HT-29 (cell line): ENCODE measurements at places on chromosomes 6 and 20.

- DNase-seq, result no peak
Observed at GRCh38 chr20:62754991-62755356, 41.3 kb upstream of the MRGBP start.

DNA sequence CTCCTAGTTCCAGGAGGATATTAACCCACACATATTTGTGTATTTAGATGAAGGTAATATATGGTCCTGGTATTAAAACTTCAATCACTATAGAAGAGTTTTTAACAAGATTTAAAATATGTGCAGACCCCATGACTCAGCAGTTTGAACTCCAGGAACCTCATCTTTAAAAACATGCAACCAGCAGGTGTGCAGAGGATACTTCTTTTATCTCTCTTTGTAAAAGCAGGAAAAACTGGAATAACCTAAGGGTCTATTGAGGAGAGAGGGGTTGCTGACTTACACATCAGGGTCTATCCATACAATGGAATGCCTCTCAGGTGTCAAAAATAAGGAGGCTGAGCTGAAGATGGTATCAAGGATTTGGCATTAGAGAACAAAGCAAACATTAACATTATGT is 36.9 kb upstream of the TFAP2C start:
- DNase-seq, result no peak

DNA sequence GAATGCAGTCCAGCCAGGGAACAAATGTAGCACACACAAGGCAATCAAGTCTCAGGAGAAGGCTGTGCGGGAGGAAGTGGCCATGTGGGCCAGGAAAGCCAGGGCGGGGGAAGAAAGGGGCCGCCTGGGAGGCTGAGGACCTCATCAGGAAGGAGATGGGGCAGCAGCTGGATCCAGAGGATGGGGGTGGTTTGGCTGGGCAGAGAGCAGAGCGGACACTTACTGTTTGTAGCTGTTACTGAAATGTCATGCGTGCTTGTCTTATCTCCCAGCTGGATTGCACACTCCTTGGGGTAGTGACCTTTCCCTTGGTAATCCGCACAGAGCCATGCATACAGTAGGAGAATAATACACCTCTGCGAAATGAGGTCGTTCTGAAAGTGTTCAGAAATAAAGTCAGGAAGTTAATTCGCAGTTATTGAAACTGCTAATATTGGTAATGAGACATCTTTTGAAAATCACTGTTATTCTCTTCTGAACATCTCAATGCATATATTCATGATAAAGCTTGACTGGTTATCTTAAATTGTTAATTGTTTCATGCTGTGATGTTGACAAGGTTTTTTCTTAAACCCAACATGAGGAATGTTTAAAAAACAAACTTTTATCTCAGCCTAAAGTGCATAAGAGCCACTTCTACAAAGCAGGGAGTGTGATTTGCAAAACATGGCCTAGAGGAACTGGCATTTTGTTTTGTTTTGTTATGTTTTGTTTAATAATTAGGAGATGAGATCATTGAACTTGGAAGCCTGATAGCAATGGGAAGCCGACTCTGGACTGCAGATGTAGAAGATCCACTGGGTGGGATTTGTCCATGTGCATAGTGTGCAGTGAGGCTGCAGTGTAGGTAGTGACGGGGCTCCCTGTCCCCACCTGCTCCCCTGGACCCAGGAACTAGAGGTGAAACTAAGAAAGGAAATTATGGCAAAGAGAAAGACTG is 18.0 kb upstream of the MAP3K4 start:
- DNase-seq, result no peak

GRCh38 chr6:98107801-98108200 is 726.6 kb upstream of the POU3F2 start:
- DNase-seq, result no peak

- DNase-seq, result no peak
Observed at GRCh38 chr6:14200047-14200446, 82.5 kb downstream of the CD83 start.

GRCh38 chr20:4779616-4780015 is 57.9 kb downstream of the PRND start:
- DNase-seq, result no peak

DNA sequence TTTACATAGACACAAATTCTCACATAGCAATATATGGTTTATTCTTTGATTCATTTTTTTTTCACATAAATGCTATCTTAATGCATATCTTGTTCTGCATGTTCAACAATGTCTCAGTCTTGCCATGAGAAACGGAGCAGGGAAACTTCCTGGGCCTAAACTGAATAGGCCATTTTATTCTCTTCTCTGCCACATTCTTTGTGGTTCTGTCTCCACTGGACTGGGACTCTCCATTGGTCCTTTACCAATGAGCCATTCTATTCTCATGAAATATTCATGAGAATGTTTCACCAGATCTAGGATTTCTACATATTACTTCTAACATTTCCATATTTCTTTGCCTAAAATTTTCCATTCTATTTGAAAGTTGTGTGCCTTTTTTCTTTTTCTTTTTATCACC is 42.8 kb downstream of the LAMA2 start:
- no peak for DNase-seq

- no peak for DNase-seq
Observed at GRCh38 chr20:47905628-47906347, 120.5 kb upstream of the SULF2 start.

DNA sequence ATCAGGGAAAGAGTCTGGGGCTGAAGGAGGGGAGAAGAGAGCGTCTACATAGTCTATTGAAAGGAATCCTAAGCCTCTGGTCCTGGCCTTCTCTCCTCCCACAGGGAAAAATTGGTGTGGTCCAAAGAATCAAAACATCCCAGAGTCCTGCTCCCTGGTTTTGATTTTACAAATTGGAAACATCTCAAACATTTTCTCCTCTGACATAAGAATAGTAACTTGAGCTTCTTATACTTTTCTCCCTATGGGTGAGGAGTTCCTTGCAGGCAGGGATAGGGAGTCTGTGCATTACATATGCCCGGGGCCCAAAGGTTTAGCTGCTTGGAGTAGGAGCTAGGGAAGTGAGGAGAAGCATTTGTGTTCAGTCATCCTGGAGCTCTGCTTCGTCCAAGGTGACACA is 120.0 kb upstream of the GGTLC1 start:
- DNase-seq, result no peak

GRCh38 chr6:54718541-54719023 is 128.0 kb upstream of the FAM83B start:
- peak; percentile 86 for DNase-seq

DNA sequence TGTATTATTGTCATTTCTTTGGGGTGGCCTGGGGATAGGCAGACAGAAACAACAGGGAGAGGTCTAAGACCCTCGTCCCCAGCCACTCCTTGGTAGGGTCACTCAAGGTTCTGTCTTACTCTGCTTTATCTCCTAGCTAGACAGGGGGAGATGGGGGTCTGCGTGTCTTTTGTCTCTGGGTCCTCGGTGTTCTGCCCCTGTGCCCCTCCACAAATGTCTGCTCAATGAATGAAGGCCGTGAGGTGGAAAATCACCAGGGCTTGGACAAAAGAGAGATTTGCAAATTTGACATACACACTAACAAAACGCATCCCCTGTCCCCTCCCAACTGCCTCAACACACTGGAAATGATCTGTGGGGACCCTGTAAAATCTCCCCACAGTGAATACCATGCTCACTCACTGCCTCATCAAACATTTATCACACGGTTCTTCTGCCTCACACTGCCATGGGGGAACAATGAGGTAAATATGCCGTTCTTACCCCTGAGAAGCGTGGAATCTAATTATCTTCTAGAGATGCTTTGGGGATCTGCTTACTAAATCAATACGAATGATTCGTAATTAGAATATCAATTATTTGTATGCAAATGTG is 13.2 kb upstream of the VAPB start:
- DNase-seq, result no peak

- DNase-seq, result peak; percentile 62
Observed at GRCh38 chr20:53943522-53944291, 126.7 kb downstream of the BCAS1 start.

DNA sequence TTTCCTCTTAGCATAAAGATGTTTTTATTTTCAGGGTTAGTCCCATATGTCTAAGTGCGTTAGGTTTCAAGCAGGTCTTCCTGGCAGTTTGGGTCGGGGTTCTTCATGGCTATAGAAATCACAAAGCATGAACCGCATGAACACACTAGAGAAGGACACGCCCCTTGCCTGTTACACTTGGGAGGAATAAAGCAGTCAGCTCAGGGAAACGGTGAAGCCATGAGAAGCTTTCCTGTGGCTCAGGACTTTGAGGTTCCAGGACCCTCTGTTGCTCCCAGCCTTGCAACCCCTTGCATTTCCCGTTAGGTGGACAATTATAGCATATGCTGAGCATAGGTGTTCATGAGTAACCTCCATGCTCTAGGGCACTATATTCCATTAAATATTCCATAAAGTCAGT is 96.7 kb downstream of the SYCP2 start:
- no peak for DNase-seq

DNA sequence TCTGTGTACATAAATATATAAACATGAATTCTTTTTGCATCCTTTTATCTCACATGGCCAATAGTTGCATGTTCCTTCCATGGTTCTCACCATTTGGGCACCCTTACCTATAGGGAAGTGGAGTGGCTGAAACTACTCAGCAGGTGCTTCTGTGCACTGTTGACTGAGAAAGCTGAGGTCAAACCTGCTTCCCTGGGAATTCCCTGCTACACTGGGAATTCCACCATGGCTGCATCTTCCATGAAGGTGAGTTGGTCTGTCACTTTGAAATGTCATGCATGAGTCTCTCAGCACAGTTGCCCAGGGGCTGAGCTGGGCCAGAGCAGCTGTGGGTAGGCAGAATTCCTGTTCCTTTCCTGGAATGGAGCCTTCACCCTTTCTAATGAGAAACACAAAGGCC is 193.8 kb upstream of the PRSS16 start:
- DNase-seq, result no peak

DNA sequence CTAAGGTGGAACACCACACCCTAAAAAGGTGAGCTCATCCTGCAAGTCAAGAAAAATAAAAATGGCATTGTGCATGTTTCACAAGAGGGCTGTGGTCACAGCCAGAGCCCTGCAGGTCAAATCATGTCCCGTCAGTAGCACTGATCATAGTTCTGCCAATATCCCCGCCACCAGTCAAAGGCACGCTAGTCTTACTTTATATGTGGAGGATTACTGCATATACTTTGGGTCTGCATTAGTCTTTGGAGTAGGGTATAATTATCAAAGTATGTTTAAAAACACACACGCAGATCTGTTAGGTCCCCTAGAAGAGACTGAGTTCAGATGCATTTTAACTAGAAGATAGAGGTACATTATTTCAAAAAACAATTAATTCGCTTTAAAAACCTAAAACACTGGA is 1.8 kb downstream of the PERP start:
- peak; percentile 51 for DNase-seq

DNA sequence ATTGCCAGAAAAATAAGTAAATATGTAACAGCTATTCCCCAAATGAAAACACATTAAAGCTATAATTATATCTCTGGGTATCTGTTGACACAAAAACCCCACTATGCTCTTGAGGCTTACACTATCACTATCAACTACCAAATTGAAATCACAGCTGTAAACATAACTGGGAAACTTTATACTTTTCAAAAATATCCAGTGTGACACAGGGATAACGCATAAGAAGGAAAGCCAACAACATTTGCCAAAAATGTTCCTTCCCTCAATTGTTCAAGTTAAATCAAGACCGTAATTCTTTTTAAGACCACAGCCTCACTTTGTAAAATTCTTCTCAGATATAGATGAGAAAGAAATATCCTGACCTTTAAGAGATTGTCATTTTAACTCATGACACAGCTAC is 3.1 kb downstream of the ZHX3 start:
- no peak for DNase-seq

GRCh38 chr20:60974441-60974945 is 277.6 kb upstream of the CDH4 start:
- no peak for DNase-seq

- DNase-seq, result peak; percentile 42
Observed at GRCh38 chr6:142819603-142820337, 125.2 kb downstream of the HIVEP2 start.

DNA sequence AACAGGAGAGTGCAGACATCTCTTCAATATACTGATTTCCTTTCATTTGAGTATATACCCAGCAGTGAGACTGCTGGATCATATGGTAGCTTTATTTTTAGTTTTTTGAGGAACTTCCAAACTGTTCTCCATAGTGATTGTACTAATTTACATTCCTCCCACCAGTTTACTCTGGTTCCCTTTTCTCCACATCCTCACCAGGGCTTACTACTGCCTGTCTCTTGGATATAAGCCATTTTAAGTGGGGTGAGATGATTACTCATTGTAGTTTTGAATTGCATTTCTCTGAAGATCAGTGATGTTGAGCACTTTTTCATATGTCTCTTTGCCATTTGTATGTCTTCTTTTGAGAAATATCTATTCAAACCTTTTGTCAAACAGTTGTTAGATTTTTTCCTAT is 64.9 kb upstream of the HMGCLL1 start:
- no peak for DNase-seq

GRCh38 chr6:70270287-70271005 is 32.4 kb downstream of the COL9A1 start:
- DNase-seq, result no peak

- no peak for DNase-seq
Observed at GRCh38 chr20:14583413-14583812, 246.0 kb upstream of the FLRT3 start.

DNA sequence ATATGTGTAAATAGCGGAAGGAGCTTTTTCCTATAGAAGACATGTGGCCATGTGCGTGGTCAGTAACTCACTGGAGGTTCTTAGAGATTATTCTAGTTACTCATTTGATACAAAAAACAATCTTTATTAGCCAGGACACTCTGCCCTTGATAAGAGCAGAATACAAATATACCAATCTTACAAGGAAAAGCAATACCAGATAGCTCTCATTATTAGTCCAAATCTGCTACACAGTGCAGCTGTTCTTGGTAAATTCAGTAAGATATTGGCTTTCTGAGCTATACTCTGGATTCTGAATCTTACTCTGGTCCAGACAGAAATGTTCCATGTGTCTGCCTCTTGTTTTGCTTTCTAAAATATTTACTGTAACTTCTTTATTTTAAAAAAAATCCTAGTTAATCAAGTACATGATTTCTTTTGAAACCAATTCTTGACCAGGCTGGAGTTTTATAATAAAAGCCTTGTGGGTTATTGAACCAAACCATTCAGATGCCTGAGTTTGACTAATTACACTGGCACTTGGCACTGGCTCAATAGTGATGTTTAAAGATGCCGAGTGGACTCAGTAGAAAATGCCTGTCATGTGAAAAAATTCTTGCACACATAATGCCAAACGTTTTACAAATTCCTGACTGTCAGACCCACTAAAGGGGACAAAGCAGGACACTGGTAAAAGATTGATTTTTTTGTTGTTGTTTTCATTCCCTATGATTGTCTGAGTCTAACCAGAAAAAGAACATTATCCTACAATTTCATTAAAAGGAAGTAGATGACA is 242.8 kb upstream of the TCF21 start:
- DNase-seq, result peak; percentile 20

- no peak for DNase-seq
Observed at GRCh38 chr6:99073223-99073622, 125.5 kb upstream of the FBXL4 start.

DNA sequence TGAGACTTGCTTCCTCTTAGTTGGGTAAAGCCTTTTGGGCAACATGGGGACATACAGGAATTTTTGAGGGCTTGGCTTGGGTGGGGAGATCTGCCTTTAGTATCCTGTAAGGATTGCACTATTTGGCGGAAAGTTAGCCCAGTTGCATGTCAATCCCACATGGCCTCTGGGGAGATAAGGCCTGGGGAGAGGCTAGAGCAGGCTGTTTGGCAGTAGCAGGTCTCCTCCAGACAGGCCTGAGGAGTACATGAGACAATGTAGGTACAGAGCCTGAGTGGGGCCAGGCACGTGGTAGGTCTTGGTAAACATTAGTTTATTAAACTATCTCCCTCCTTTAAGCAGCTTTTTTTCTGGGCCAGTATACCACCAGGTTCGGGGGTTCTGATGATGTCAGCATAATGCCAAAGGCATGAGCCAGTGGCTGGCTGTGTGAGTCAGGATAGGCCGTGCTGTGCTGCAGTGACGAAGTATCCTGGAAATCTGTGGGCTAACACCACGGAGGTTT is 147.9 kb downstream of the VEGFA start:
- no peak for DNase-seq
